Ascending aorta (tissue), 2 donors: ENCODE measurements at places on chromosomes 1 and 21. TPM values are rescaled to one million over a fixed set of nuclear protein-coding genes. Genes with fewer than 3 reads are reported as not detected.
A peak's percentile ranks its signal among the peaks of the same experiment; 100 is the strongest.

DNA sequence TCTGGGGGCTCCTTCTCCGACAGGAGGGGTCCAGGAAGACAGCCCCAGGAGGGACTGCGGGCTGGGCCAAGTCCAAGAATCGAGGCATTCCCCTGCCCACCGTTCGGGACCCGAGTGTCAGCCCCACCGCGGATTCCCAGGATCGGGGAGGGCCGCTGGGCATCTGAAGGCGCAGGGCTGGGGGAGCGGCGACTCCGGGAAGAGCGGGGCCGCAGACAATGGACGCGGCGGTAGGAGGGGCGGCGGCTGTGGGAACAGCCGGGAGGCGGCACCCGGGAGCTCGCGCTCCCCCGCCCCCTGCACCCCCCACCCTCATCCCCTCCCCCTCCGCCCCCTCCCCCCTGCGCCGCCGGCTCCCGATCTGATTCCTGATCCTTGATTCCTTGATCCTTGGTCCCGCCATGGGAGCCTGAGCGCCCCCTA, at the start of gene VANGL2:
Gene VANGL2 (plus strand): TSS at position 342 of the 423 bp plus-strand sequence. CDS start 15,274 bp downstream, outside the sequence.
- DNase-seq: no peak
- peak within 1 kb of the TSS; percentile 72 for H3K4me3 ChIP-seq
- H3K4me1 ChIP-seq: peaks cover 7% of the 10 kb centered on the region

DNA sequence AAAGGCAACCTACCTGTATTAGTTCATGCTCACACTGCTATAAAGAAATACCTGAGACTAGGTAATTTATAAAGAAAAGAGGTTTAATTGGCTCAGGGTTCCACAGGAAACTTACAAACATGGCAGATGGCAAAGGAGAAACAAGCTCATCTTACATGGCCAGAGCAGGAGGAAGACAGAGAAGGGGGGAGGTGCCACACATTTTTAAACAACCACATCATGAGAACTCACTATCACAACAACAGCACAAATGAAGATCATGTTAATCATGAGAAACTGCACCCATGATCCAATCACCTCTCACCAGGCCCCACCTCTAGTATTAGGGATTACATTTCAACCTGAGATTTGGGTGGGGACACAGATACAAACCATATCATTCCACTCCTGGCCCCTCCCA, 90.6 kb upstream of the KCTD3 start:
- no peaks in the 10 kb centered on the region for H3K27me3 ChIP-seq
- H3K4me3 ChIP-seq: no peak overlapping the region
- H3K4me1 ChIP-seq: no peaks in the 10 kb centered on the region
- no peak overlapping the region for H3K27ac ChIP-seq
- no peaks in the 10 kb centered on the region for H3K36me3 ChIP-seq

DNA sequence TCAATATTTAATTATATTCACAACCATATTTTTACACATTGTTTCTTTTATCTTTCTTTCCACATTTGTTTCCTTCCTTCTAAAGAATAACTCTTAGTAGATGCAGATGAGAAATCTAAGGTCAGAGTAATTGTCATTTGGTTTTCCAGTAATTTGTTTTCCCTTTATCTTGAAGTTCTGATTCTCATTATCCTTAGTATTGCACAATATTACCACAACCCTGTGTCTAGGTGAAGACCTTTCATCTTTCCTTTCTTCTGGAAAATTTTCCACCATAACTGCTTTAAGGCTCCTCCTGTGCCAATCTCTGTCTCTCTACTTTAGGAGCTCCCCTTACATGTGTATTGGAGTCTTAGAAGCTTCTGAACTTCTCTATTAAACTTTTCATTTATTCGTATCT, 209.0 kb downstream of the DPYD start:
- DNase-seq: no peak
- no peak overlapping the region for H3K4me3 ChIP-seq
- H3K27ac ChIP-seq: no peak overlapping the region
- no peaks in the 10 kb centered on the region for H3K27me3 ChIP-seq

DNA sequence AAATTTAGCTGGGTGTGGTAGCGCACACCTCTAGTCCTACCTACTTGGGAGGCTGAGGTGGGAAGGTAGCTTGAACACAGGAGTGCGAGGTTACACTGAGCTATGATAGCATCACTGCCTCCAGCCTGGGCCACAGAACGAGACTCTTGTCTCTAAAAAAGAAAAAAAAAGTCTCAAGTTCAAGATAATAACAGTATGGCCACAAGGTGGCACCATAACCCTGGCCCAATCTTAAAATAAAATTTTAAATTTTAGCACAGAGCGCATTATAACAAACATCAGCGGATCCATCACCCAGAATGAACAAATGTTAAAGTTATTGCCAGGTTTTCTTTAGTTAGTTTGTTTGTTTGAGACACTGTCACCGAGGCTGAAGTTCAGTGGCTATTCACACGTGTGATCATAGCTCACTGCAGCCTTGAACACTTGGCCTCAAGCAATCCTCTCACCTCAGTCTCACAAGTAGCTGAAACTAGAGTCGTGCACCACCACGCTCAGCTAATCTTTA, 2.9 kb upstream of the HTR6 start:
- DNase-seq: no peak
- peaks cover 4% of the 10 kb centered on the region for H3K36me3 ChIP-seq
- H3K27me3 ChIP-seq: peaks cover 10% of the 10 kb centered on the region
- no peak overlapping the region for H3K27ac ChIP-seq

GRCh38 chr1:66168948-66169671, 364.8 kb upstream of the SGIP1 start:
- H3K4me3 ChIP-seq: no peak overlapping the region
- no peak overlapping the region for H3K27ac ChIP-seq
- no peaks in the 10 kb centered on the region for H3K36me3 ChIP-seq
- no peaks in the 10 kb centered on the region for H3K4me1 ChIP-seq

The PINK1 gene
- total RNA-seq: 113 TPM
